Fibroblast of skin of right biceps (primary cell): ENCODE measurements at places on chromosomes 2 and 18.

DNA sequence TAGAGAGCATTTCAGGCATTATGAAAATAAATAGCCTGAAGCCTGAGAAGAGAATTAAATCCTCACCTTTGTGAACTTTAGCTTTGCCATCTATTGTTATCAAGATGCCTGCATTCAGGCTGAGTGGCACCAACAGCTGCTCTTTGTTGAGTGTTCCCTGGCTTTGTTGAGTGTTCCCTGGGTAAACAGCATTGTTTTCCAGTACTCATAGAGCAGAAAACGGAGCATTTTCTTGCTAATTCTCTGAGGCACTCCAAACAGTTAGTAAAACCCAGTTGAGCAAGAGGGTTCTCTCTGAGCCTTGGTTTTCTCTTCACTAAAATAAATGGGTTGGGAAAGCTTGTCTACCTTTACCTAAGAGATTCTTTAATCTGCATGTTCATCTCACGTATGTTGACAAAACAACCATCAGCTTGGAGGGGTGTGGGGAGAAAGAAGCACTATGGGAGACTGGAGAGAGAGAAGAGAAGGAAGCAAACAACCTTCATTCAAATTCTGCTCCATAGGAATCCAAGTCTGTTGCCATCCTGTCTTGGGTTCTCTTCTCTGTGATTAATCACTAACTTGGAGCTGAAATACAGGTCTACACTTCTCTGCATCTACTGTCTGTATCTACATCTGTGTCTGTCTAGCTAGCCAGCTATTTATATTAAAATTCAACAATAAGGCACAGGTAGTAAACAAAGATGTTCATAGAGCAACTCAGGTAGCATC lies 567.0 kb upstream of the SOX11 start:
- no peak for DNase-seq

GRCh38 chr2:7686016-7686385 lies 768.8 kb downstream of the RNF144A start:
- DNase-seq, result no peak

GRCh38 chr2:130728007-130728454 lies 839 bp upstream of the GPR148 start:
- DNase-seq, result no peak

- DNase-seq, result no peak
Observed at GRCh38 chr18:9694952-9695495, 13.1 kb upstream of the RAB31 start.

GRCh38 chr2:43484323-43484930 lies 111.4 kb downstream of the THADA start:
- peak; percentile 76 for DNase-seq

DNA sequence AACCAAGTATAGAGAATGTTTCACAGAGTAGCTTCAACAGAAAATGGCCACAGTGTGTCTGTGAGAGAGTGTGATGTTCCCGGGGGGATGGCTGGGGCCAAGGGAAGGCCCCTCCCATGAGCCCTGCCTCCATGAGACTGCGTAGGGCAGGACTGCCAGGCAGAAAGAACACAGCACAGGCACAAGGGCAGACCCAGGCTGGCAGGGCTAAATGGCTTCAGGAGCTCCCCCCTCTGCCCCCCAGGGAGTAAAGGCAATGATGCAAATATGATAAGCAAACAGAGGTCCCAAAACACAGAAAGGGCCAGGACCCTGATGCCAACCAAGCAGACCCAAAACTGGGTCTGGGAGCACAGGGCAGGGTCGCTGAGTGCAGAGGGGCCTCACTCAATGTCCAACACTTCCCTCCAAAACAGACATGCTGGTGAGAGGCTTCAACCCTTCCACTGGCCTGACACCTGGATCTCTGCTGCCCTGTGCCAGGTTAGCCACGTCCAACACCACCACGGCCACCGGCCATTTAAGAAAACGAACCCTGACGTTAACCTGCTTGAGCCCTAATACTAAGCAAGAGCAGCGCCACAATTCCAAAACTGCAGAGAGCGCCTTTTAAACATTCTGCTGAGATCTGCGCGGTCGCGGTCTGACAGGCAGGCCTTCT lies 90.3 kb downstream of the HDAC4 start:
- no peak for DNase-seq

DNA sequence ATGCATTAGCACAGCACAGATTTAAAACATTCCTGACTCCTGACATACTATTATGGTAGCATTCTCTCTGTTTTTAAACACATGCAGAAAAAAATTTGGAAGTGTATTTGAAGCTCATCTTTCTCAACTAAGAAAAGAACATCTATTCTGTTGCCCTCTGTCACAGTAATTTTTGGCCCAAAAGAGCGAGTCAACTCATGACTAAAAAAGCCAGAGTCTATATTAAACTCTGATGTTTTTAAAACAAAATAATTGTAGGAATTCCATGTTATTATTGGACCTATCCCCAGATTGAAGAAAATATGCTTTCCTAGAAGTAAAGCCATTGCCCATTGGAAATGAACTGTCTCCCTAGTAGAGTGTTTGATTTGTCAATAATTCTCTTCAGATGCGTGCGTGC lies 96.7 kb downstream of the CRIM1 start:
- peak; percentile 91 for DNase-seq

DNA sequence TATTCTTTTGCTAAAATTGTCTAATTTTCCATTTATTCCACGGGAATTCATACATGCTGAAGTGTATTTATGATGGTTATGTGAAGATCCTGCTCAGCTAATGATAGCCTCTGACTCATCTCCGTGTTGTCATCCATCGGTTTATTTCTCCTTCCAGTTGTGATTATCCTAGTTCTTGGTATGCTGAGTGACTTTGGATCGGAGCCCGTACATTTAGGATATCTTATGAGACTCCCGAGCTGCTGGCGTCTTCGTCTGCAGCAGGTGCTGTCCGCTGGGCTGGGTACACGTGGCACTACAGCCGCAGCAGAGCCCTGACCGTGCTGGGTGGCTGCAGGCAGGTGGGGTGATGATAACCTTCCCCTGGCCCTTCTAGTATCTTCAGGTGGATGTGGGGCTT lies 40.1 kb upstream of the GALR1 start:
- peak; percentile 53 for DNase-seq

GRCh38 chr2:53202063-53202462 lies 565.5 kb upstream of the CHAC2 start:
- DNase-seq, result peak; percentile 82

DNA sequence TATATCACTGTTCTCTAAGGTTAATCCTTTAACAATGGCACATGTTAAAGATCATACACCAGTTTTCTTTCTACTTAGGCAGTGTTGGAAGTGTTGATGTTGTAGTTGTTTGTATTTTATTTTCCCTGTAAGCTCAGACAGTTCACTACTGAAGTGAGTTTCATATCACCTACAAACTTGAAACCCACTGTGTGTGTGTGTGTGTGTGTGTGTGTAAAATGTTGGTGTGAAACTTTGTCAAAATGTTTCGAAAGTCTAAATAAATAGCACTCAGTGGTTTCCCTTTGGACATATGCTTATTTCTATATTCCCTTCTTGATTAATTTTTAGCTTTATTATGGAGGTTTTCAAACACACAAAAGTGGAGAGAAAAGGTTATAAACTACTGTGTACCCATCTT lies 79.8 kb upstream of the CAVIN2 start:
- DNase-seq, result no peak

DNA sequence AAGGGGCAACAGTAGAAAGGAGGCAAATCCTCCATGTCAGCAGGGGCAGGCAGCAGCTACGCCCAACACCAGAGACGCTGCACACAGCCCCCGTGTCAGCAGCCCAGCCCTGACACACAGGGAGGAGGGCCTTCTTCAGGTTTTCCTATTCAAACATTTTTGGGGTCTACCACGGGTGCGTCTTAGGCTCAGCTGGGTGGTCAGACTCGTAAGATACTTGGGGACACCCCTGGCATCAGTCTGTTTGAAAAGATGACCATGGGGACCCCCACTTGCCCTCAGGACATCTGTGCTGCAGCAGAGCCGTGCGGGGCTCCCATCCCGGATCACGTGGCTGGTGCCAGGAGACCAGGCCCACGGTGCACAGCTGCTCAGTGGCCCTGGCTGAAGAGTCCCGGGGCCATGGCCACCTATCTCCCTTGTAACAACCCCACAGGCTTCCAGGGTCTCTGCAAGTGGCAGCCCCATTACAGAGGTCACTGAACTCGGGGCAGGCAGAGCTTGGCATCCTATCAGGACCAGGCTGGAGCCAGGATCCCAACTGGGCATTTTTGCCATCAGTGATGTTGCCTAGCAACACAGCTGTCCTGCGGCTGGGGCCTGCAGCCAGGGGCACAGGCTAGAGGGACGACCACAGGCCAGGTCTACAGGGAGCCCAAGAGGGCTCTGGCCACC lies 82.5 kb downstream of the EDAR start:
- no peak for DNase-seq

- peak; percentile 74 for DNase-seq
Observed at GRCh38 chr18:407626-408224, 92.8 kb downstream of the COLEC12 start.

DNA sequence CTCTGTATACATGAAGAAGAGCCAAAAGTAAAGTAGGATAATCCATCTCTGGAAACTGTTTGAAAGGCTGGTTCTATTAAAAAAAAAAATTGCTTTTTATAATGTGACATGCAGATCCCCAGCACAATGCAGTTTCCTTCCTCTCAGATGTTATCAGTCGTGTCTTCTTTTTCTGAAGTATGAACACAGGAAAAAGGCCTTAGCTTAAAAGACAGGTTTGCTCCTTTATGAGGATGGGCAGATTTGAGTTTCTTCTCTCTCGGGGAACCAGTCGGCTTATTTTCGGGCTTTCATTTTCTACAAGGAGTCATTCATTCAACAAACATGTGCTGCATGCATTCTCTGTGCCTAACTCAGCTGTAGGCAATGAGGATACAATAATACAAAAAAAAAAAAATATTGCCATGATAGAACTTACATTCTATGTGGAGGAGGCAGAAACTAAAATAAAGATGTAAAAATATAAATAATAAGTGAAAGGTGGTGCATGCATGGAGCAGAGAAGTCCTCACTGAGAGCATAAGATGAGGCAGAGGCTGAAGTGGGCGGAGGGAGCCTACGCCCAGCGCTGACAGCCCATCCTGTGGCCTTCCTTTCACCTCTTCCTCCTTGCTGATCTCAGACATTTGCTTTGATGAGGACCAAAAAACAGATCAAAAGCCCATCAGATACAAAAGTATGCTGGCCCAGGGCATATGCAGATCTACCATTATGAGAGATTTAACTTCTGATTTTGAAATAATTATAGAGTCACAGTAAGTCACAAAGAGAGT lies at the start of gene CD226:
Gene CD226 (minus strand): TSS at position 513 of the 773 bp plus-strand sequence. CDS start 467 bp downstream, at position 46.
- no peak for DNase-seq

GRCh38 chr2:120887320-120887697 lies 151.6 kb downstream of the GLI2 start:
- peak; percentile 41 for DNase-seq

DNA sequence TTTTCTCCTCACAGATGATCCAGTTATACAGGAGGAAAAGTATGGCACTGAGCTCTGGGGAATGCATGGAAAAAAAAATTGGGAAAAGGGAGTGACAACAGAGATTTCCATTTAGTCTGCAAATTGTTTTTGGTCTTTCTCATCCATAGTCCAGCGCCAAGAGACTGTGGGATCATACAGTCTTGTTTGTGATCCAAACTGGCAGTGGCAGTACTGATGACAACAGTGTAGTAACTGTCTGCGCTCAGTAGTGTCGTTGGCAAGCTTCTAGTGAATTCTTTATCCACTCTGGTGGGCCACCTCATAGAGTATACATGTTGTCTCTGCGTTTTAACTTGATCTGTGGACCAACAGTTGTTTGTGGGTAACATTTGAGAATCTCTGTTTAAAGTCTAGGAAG lies 37.9 kb downstream of the GALNT1 start:
- peak; percentile 15 for DNase-seq

GRCh38 chr2:30678410-30679137 lies 128.7 kb downstream of the CAPN13 start:
- DNase-seq, result no peak

DNA sequence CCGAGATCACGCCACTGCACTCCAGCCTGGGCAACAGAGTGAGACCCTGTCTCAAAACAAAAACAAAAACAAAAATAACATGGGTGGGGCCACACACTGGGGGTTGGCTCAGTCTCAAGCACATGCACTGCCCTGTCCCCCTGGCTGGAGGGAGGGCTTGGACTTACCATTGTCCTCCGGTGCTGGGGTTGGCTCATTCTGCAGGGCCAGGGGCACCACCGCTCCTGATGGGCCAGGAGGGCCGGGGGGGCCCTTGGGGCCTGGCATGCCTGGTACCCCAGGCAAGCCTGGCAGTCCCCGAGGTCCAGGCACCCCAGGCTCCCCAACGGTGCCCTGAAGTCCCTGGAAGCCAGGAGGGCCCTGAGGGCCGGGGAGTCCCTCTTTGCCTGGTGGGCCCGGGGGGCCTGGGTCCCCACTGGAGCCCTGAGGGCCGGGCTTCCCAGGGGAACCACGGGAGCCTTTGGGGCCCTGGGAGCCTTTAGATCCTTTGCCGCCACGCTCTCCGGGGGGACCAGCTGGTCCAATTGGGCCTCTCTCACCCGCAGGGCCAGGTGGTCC lies 66.8 kb upstream of the THOC1 start:
- no peak for DNase-seq

DNA sequence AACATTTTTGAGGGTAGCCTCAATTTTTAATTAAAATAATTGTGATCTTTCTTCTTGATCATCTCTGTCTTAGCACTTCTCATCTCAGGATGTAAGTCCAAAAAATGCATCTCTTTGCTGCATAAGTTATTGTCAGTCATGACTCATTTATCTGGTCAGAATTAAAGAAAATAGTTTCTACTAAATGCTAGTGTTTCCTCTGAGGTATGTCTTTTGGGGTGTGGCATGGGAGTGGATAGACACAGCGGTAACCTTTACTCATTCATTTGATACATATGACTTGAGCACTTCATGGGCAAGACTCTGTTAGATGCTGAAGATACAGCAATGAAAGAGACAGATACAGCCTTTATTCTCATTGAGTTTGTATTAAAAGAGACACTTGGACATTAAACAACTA lies 284.7 kb downstream of the IRS1 start:
- DNase-seq, result peak; percentile 62

GRCh38 chr2:52512760-52513159 lies 1254.8 kb upstream of the CHAC2 start:
- no peak for DNase-seq

- DNase-seq, result peak; percentile 40
Observed at GRCh38 chr2:108621087-108621559, 86.9 kb downstream of the LIMS1 start.

- no peak for DNase-seq
Observed at GRCh38 chr2:197307933-197308521, 2.6 kb downstream of the ANKRD44 start.

DNA sequence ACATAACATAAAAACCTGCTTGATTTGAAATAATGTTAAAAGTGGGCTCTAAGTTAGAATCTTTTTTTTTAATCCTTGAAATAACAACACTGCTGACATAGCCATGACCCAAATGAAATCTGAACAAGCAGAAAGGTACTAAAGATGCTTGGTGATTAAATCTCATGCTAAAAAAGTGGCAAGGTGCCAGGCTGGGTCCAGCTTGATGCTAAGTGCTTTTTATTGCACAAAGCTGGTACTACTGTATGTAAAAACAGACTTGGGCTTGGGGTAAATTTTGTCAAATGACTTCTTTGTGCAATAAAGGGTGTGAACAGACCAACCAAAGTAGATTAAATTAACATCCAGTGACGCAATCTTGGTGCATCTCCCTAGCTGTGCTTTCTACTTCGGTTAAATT lies 13.4 kb downstream of the BCL11A start:
- DNase-seq, result no peak
